ENCODE measurements at places on chromosomes 2 and 18.

- DNase-seq: no peak
Measured at GRCh38 chr18:68713131-68713530, 1.8 kb downstream of the TMX3 start.

DNA sequence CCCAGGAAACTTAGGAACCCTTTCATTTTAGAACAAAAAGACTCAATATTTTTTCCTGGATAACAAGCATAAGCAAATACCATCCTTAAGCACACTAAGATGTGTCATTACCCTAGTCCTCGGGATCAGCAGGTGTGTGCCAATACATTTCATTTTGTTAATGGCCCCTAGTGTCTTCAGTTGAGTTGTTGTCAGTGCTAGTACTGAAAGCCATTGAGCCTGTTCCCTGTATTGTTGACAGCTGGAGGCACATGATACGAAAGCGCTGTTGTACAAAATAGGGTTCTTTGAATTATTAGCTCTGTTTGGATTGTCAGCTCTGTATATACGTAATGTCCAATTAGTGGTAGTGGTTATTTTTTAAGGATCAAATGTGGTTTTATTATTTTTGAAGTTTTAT, 29.5 kb downstream of the VAPA start:
- DNase-seq: no peak

DNA sequence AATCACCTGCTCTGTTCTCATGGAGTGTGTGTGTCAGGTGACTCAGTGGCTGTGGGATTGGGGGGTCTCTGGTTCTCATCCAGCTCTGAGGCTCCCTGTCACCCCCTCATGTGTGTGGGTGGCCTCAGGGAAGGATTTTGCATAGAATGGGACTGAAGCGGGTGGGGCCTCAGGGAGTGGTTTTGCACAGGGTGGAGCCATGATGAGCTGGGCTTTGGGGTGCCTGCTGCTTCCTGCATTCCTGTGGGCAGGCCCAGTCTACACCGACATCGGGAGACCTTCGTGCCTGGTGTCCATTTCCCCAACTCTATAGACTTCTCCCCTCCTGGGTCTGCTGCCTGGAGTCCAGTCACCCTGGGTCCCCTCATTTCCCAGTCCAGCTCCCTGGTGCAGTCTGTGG, 59.7 kb downstream of the VAPA start:
- no peak for DNase-seq

DNA sequence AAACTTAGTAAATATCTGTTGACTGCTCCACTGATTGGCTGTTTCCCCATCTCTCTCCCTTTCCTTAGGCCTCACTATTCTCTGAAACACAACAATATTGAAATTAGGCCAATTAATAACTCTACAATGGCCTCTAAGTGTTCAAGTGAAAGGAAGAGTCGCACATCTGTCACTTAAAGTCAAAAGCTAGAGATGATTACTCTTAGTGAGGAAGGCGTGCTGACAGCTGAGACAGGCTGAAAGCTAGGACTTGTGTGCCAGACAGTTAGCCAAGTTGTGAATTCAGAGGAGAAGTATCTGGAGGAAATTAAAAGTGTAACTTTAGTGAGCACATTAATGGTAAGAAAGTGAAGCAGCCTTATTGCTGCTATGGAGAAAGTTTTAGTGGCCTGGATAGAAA, 48.4 kb downstream of the PLEK start:
- no peak for DNase-seq

DNA sequence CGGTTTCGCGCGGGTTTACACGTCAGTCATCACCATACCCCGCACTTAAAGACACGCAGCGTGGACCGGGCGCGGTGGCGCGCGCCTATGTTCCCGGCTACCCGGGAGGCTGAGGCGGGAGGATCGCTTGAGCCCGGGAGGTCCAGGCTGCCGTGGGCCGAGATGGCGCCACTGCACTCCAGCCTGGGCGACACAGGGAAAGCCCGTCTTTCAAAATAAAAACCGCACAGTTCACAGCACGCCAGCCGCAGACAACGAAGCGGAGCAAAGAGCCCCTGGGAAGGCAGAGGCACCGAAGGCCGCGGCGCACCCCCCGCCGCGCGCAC, 328 bp downstream of the DTYMK start:
- DNase-seq: no peak

DNA sequence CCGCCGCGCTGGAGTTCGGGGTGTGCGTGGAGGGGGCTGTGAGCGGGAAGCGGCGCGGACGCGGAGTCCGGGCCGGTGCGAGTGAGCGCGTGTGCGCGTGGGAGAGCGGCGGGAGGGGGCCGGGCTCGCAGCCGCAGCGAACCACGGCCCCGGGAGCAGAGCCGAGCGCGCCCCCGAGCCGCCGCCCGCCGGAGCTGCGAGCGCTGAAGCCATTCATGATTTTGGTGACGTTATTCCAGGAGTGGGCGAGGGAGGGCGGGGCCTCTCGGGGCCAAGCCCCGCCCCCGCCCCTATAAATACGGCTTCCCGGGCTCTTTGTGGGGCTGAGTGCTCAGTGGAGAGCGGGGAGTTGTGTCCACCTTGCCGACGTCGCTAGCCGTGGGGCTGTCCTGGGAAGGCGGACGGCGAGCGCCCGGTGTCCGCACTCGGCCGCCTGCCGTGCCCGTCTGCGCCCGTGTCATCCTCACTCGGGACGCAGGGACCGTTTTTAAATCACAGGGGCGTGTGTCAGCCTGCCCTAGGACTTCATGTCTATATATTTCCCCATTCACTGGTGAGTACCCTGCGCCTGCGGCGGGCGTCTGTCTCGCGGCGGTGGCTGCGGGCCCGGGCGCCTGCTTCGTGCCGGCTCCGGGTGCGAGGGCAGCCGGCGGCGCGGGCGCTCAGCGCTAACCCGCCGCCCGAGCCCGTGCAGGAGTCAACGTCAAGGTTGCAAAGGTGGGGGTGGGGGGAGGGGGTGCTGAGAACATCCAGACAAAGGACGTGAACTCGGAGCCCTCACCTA, at the start of gene LBH:
TSS of gene LBH (plus strand) at position 323 of the 784 bp plus-strand sequence. CDS start at position 528, 205 bp downstream.
- DNase-seq: peak; percentile 63

DNA sequence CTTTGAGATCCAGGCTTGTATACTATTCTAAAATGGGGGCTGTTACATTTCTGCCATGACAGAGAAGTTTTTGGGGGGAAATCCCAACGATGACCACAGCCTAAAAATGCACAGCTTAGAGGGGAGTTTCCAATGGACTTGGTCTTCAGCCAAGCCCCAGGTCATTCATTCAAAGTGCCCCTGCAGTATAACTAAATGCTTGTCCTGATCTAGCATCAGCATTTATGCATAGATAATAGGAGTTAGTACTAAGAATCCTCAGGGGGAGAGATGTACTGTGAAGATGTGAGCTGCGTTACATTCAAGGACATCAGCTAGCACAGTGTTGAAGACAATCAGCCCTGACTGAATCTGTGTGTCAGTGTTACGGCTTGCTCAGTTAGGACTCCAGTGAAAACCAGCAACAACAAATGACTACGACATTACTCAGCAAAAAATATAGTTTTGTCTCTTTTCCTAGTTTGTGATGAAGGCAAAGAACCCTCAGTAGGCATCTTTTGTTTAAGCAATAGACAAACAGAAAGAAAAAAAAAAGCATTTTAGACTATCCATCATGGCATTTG, 160.9 kb downstream of the ZEB2 start:
- DNase-seq: no peak

DNA sequence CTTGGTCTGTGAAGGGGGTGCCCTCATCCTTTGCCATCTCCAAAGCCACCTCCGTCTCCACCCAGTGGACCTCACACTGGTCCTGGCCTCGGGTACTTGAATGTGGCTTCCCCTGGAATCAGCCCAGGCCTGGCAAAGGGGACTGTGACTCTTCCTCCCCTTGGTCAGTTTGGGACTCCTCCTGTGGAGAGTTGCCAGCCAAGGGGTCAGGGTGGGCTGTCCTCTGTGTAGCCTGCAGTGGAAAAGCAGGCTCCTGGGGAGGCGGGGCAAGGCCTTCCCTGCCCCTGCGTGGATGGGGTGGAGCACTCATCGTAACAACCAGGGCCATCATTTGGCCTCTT, 59.8 kb downstream of the INHBB start:
- no peak for DNase-seq

DNA sequence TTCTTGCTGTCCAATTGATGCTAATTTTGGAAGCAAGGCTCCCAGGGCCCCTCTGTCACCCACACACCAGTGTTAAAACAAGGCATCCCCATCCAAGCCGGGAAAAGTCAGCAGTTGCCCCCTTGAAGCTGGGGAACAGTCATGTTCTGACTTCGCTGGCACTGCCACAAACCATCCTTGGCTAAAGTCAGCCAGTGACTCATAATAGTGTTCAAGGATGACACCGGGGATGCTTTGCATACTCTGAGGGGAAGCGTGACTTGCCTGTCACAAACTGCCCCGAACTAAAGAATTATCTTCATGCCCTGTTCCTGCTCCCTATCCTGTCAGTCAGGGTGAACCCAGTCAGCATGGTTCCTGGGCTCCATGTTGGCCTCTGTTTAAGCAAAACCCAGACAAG, 37.0 kb downstream of the TGFA start:
- DNase-seq: no peak

GRCh38 chr2:157184161-157184895, 73.2 kb upstream of the GALNT5 start:
- no peak for DNase-seq

GRCh38 chr2:228847684-228848083, 423.4 kb downstream of the PID1 start:
- no peak for DNase-seq

- no peak for DNase-seq
Measured at GRCh38 chr18:70462078-70462439, 173.2 kb downstream of the SOCS6 start.

Measured in HuH-7.5 (cell line).